NCI-H1092 treated with DMSO at 0.1 percent for 48 hours (cell line): ENCODE measurements at places on chromosomes 6 and 20.

DNA sequence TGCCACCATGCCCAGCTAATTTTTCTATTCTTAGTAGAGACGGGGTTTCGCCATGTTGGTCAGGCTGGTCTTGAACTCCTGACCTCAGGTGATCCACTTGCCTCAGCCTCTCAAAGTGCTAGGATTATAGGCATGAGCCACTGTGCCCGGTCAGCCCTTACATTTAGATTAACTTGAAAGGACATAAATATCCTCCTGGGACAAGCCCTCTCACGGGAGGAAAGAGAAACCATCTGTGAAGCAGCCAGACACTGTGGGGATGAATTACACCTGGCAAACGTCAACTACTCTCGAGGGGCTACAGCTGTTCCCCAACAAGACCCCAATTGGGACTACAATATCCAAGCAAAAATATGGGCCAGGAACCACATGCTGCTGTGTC, 32.7 kb upstream of the SAMHD1 start:
- no peak for DNase-seq

DNA sequence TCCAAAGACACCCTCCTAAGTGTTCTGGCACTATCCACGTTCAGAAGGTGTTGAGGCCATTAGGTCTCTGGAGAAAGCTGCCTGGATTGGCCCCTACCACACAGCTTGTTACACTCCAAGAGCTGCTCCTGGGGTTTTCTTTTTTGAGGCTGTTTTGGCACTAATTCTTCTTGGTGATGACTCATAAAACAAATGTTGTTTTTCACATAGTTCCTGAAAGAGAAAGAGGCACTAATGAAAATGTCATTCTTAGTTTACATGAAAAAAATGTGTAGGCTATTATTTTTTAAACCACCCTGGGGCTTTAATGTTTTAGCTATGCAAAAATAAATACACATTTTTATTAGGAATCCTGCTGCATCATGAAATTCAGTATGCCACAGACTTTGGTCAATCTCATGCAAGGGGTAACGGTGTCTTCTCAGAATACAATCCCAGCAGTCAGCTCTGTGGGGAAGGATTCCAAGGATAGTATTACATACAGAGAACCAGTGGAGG, 38.1 kb downstream of the TBPL1 start:
- DNase-seq = no peak

- DNase-seq = no peak
Measured at GRCh38 chr6:70763754-70764510, 96.2 kb downstream of the SMAP1 start.

- no peak for DNase-seq
Measured at GRCh38 chr20:22799687-22800086, 215.3 kb upstream of the FOXA2 start.

DNA sequence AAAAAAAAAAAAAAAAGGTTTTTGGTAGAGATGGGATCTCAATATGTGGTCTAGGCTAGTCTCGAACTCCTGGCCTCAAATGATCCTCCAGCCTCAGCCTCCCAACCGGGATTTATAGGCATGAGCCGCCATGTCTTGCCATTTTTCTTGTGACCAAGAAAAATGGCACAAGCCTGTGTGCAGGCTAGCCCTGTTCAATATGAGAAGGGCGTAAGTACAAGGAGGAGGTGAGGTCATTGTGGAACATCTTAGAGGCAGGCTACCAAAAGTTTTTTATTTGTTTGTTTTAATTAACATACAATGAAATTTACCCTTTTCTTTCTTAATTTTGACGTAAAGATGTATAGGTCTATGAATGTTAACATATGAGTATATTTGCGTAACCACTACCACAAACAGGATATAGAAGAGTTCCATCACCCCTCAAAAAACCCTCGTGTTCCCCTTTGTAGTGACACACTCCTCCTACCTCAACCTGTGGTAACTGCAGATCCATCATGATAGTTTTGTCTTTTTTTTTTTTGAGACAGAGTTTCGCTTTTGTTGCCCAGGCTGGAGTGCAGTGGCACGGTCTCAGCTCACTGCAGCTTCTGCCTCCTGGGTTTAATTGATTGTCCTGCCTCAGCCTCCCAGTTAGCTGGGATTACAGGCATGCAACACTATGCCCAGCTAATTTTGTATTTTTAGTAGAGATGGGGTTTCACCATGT, 28.3 kb upstream of the KIF3B start:
- DNase-seq = no peak
